ENCODE measurements at places on chromosomes 4 and X.

DNA sequence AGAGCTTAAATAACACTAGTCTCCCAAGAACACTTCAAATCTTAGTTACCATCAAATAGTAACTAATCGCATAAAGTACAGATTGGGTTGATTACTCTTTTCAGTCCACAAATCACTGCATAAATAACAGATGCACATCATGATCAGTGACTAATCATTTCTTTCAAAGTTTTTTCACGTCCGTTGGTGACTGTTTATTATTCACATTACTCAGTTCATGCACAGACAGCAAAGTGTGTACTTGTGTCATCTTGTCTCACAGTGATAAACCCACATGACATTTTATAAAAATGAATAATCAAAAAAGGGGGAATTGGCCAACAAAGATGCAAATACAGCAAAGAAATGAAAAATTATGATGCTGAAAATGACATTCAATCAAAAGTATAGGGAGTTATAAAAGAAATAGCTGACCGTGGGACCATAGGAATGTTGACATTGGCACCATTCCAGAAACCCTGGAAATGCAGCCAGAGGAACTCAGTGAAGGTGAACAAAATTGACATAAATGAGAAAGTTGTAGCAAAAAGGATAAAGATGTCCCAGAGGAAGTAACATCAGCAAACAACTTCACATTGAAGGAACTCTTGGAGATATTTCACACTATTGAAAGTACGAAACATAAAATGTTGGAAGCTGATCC lies 161.5 kb downstream of the SOX3 start:
- DNase-seq: no peak

DNA sequence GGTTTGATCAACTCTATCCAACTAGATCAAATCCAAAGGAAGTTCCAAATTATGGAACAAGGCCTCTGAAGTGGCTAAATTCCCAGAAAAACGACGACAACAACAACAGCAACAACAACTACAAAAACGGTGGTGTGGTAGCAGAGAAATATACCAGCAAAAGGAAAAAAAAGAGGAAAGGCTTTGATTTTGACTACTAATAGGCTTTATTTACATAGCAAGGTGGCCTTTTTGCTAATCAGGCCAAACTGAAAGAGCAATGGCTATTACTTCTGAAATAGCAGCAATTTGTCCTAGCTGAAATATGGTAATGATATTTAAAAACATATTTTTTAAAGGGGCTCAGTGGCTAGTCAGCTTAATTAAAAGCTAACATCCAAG lies 40.8 kb upstream of the TMPRSS11E start:
- DNase-seq: no peak

- no peak for DNase-seq
Measured at GRCh38 chr4:51943221-51943620, 76.9 kb downstream of the LRRC66 start.

GRCh38 chrX:48492293-48492910 lies 16.4 kb upstream of the PORCN start:
- no peak for DNase-seq

DNA sequence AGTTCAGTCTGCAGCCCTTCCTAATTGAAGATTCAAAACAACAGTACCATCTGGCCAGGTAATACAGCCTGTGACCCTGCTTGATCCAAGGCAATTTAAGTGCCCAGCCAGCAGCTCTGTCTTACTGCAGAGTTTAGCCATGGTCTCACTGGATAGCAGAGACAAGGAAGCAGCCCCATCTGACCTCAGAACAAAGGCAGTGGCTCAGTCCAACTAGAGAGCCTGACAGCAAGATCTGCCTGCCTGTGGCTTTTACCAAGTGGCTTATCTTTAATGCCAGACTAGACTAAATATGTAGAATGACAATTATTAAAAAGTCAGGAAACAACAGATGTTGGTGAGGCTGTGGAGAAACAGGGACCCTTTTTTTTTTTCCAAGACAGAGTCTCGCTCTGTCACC lies 293.4 kb downstream of the DTHD1 start:
- no peak for DNase-seq

GRCh38 chrX:110992611-110993010 lies 103.4 kb upstream of the PAK3 start:
- DNase-seq: no peak

GRCh38 chrX:28591542-28591941 lies 4.3 kb downstream of the IL1RAPL1 start:
- no peak for DNase-seq

DNA sequence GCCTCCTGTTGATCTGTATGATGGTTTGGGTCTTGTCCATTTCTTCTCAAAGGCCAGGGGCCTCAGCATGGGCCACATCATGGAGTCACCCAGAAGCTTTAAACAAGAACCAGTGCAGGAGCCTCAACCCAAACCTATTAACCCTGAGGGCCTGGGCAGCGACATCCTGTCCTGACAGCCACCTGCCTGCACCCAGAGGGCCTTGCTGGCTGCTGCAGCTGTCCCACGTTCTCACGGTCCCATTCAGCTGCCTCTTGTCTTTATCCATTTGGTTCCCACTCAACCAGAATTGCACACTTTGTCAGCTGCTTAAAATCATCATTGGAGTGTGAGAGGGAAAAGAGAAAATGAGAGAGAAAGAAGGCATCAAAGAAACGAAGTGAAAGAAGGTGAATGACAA lies 21.6 kb downstream of the C4orf50 start:
- no peak for DNase-seq

GRCh38 chrX:138946926-138947325 lies 235.4 kb upstream of the FGF13 start:
- DNase-seq: no peak

- DNase-seq: no peak
Measured at GRCh38 chr4:106893903-106894302, 142.2 kb downstream of the DKK2 start.

DNA sequence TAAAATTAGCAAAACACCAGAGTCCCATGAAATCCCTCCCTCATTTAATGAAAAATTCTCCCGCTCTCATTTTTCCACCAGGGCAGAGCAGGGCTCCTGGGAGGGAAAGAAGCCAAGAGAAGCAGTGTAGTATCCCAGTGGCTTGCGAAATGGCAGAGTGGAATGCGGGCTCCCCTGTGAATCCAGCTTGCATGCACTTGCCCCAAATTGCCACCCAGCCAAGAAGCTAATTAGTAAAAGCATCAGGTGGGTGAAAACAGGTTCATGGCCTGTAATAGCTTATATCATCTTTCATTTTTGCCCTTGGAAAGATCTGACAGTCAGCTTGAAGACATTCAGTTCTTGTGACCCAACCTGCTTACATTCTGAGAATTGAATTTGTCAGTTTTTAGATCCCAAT lies 10.1 kb downstream of the AMOT start:
- DNase-seq: no peak

GRCh38 chr4:66340286-66340893 lies 670.1 kb upstream of the EPHA5 start:
- DNase-seq: no peak

DNA sequence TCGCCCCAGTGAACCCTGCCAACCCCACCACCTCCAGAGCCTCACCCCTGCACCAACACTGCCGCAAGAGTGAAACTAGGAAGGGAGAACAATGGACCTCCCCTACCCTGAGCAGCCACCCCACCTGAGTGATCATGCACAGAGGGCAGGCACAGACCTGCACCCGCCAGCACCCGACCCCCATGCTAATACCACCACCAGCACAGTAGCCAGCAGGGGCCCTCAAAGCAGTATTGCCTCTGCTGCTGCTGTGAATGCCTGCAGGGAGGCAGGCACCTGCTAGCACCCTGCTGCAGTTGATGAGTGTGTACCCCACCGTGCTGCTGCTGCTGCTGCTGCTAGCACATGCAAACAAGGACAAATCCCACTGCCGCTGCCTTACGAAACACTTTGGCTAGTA lies 100.1 kb downstream of the RAB28 start:
- DNase-seq: no peak

DNA sequence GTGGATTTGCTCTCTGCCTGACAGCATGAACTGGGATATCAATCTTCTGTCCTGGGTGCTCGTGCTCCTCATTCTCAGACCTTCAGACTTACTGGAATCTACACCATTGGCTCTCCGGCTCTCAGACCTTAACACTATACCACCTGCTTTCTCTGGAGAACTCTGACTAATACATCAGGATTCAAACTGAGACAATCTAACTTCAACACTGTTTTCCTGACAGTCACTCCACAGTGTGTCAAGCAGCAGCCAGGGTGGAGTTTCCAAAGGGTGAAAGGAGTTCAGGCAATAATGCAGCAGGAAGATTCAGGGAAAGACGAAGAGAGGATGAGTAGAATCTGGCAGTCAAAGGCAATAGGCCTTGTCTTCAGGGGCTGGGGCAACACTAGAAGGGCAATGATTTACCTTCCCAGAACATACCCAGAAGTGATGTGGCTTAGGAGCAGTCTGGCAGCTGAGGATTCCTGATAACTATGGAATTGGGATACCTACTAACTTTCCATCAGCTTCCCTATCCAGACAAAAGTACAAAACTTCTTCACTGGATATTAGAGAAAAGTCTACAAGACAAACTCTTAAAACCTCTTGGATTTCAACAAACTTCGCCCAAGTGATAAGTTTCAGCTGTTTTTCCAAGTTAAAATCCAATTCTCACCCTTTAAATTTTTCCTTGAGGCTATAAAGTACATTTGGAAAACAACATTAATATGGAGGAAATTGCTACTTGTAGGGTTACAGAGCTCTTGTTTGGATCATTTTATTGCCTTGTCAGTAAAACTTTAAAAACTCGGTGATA lies 58.4 kb upstream of the SLIT2 start:
- no peak for DNase-seq

- no peak for DNase-seq
Measured at GRCh38 chr4:184196730-184197385, 20.8 kb downstream of the ENPP6 start.

DNA sequence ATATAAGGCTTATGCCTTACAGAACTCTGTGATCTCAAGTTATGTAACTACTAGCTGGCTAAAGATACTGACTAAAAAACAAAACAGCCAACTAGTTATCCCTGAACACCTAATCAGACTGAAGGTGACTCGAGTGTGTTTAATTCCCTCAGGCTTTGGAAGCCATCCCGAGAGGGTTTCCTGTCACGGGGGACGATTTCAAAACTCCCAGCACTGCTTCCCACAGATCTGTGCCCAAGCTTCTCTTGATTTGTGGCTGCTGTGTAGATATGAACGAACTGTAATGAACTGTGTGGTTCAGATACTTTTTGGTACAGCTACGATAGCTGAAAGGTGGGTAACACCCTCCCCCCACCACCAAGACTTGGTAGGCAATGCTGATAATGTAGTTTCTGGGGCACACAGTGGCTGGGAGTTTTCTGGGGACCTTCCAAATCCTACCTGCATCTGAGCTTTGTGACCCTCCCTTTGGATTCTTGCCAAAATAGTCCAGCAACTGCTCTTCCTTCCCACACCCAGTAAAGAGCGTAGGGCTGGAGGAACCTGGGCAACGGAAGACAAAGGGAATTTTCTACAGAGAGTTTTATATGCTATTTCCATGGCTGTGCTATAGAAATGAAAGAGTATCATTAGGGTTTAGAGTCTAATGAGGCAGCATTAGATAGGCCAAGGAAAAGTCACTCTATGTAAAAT lies 148.8 kb downstream of the MGST2 start:
- no peak for DNase-seq

DNA sequence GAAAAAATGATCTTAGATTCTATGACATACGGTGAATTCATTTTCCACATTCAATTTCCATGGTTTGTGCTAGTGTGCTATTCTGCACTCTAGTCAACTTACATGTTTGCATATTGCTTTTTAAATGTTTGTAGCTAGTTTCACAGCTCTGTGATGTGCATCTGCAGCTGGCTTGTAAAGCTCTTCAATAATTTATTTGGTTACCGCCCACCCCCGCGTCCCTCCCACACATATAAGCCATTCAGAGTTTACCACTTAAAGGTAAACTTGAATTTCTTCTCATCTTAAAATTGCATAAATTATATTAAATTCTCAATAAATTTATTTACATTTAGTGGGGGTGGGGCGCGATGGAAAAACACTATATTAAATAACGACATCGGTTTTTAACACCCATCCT lies 291 bp upstream of the NBDY start:
- no peak for DNase-seq

DNA sequence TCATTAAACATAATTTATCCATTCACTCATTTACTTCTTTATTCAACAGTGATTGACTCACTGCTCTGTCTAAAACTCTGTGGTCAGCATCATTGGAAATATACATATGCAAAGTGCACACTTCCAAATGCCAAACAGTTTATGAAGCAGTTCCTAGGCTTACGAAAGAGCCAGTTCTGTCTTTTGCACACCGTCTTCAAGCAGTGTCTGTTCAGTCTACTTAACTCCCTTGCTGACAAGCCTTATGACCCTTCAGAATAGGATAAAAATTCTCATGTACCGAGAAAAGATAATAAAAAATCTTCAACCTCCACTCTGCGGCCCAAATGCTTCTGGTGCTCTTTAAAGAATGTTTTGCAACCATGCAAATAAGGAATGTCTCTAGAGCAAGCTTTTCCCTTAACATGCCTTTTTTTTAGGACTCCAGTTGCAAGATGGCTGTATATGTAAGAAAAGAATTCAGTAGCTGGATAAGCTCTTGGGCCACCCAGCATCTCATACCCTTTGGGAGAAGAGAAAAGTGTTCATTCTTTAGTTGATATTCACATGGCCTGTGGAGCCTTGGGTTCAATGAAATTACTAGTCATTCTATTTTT lies 1037.0 kb upstream of the SLIT2 start:
- no peak for DNase-seq

DNA sequence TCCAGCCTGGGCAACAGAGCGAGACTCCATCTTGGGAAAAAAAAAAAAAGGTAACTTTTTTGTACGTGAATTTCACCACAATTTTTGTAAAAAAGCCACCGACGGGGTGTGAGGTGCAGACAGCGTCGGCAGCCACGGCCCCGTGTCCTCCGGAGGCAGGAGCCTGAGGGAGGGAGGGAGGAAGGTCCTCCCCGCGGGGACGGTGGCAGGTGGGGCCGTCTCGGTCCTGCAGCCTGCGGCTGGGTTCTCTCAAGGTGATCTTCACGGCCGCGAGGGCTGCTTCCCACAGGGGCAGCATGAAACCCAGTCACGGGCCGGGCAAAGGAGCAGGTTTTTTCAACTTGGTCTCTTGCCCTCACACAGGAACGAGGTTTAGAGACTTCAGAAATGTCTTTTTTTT lies 14.0 kb downstream of the PLCXD1 start:
- DNase-seq: no peak

DNA sequence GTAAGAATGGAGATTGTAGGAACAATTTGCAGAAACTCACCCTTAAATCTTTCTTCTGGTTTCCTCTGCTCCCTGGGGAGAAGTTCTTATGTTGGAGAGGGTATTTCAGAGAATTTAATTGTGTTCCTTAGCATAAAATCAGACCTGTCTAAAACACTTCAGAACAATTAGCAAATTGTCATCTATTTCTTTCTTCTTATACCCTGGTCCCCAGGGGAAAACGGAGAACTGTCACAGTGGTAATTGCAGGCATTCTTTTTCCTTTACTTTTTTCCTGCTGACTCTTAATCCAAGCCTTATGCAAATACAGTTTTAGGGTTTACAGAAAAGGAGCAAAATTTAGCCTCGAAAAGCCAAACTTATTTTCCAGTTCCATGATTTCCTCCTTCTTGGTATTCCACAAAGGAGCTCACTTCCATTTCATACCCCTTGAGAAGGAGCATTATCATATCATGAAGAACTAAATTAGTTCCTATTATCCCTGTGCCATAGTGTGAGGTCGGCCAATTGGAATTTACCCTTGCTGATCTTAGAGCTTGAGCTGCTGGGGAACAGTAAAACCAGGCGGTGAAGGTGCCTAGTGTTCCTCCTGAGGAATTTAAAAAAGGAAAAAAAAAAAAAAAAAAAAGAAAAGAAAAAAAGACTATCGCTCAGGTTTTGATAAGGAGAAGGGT lies 173.8 kb downstream of the IL15 start:
- no peak for DNase-seq
